ENCODE measurements at places on chromosomes 7 and 10.

- DNase-seq: no peak
Measured at GRCh38 chr7:110386913-110387312, 704.0 kb upstream of the LRRN3 start.

GRCh38 chr7:128954150-128954549, 16.4 kb downstream of the IRF5 start:
- no peak for DNase-seq

DNA sequence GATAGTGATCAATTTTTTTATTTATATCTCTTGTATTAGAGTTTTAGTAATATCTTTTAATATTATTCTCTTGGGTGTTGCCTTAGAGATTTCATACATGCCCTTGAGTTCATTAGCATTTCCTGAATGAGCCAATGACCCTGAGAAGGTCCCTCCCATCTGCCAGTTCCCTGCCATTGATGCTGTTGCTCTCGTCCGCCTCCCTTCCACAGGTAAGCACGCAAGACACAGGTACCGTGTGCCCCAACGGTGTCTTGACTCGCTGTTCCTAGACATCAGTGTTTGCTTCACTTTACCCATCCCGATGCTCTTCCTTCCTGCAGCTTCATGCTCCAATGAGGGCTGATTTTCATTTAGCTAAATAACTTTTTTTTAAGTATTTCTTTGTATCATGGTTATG, 19.7 kb upstream of the PWWP2B start:
- no peak for DNase-seq

GRCh38 chr10:60661637-60662036, 116.6 kb upstream of the CDK1 start:
- DNase-seq: no peak

- no peak for DNase-seq
Measured at GRCh38 chr7:15764851-15765382, 78.4 kb upstream of the MEOX2 start.

- no peak for DNase-seq
Measured at GRCh38 chr10:71714592-71714991, 5.0 kb downstream of the C10orf105 start.

- DNase-seq: peak; percentile 67
Measured at GRCh38 chr7:94350734-94351133, 44.0 kb upstream of the COL1A2 start.

- no peak for DNase-seq
Measured at GRCh38 chr7:1912593-1913465, 242.8 kb downstream of the ELFN1 start.

- DNase-seq: no peak
Measured at GRCh38 chr7:127798023-127798422, 146.0 kb downstream of the SND1 start.

DNA sequence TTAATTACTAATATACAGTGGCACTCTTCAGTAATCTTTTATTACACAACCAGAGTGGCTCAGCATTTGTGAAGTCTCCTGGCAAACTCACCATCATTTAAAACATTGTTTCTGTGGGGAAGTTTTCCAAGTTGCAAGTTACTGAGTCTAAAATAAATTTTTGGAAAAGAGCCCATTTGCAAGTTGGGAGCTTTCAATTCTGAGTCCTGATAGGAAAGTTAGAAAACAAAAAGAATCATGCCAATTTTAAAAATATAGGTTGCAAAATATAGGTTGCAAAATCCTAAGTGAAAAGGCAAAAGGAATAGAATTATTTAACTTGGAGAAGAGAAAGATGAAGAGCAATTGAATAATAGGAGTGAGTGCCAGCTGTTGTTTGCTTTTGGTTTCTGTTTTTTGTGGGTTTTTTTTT, 378.8 kb upstream of the C7orf33 start:
- no peak for DNase-seq

DNA sequence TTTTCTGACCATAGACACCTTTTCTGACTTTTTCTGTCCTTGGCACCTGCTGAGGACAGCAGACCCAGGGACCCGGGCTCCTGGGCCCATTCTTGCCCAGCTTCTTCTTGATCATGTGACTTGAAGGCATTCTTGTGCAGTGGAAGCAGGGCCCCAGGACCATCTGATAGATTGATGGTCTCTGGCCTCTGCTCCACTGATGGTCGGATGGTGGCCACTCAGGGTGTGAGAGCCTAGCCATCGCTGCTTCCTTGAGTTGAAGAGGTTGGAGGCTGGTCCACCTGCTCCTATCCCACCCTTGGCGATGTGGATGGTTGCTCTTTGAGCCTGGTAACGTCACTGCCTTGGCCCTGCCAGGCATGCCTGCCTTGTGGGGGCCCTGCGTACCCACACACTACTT, 37.8 kb upstream of the ZNF716 start:
- DNase-seq: no peak

DNA sequence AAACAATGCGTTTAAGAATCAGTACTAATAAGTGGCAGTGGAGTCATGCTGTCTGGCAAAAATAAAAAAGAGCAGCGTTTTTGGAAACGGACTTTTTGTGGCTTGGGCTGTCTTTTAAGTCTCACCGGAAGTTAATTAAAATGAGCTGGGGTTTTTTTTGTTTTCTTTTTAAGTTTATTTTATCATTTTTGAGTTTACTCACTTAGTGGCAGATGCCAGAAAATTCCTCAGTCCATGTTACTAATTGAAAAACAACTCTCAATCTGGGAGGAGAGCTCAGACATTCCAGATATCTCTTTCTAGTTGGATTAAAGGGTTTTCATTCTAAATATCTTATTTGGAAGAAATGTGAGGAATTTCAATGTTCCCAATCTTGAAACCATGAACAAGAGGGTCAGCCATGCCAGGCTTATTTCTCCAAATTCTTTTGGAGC, 133.8 kb upstream of the AGR3 start:
- no peak for DNase-seq

DNA sequence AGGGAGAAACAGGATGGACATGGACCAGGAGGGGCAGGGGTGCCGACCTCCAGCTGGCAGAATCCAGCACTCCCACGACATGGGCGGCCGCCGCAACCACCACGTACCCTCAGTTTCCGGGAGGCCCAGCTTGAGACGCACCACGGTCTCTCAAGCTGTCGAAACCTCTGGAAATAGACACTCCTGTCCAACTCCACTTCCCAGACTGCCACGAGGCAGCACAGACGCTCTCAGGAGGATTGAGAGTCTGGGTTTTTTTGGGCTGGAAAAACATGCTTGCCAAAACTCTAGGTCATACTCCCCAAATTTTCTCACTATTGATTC, 37.9 kb upstream of the PDGFA start:
- DNase-seq: no peak

- DNase-seq: no peak
Measured at GRCh38 chr10:49189422-49189821, 1.2 kb upstream of the TMEM273 start.

GRCh38 chr10:112677689-112678088, 230.7 kb downstream of the VTI1A start:
- DNase-seq: no peak

DNA sequence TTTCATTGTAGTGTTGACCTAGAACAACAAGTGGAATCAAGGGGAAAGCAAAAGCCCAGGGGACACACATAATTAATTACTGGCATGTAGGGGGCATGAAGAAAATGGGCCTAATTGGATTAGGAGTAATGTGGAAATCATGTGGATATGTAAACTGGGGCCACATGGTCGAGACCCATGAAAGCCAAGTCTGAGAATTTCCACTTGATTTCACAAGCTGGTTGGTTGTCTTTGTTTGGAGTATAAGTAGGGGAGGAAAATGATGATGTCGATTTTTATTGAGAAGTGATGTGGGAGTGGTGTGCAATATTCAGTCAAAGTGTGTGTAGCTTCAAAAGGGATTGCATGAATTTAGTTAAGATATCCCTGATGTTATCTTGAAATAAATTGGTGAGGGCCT, 131.8 kb downstream of the LRRC4 start:
- DNase-seq: no peak

DNA sequence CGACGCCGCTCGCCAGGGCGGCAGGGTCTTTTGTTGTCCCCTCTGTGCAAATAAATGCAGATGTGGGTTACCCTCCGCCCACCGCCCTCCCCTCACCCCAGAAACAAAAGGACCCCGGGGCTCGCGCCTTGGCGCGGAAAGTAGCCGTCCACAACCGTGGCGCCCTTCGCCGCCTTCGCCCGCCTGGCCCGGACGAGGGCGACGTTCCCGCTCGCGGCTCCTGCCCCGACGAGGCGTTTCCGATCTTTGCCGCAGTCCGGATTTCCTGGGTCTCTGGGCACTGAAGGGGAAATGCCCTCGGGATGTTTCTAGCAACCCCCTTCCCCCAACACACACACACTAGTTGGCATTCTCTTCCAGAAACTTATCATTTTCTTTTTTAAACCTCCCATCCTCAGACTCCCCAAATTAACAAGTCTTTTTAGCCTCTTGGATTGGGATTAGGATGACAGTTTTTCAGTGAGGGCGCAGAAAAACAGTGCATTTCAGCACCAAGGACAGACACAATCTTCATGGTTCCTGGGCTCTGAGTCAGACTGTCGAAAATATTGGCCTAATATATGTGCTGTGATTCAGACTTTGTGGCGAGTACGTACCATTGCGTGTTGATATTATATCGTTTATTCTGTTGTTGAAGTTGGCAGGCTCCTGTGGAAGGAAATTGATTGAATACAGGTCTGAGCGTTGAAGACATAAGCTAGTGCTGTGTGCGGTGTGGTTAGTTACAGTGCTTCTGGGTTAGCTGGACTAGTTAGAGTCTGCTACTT, 771 bp downstream of the PHYHIPL start:
- DNase-seq: peak; percentile 49

DNA sequence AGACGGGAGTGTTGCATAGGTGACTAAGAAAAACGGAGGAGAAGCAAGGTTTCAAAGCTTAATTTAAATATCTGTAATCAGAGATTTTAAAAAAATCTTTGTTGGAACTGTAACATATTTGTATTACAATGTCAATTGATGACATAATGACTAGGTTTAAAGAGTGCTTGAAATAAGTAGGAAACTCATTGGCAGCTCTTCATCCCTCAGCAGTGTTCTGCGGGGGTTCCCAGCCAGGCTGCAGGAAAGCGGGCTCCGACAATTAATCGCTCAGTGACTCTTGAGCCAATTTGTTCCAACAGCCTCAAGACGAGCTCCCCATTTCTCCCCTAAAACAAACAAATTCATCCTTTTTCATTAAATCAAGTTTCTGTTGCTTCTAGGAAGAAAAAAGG, 22.6 kb downstream of the CPXM2 start:
- no peak for DNase-seq

DNA sequence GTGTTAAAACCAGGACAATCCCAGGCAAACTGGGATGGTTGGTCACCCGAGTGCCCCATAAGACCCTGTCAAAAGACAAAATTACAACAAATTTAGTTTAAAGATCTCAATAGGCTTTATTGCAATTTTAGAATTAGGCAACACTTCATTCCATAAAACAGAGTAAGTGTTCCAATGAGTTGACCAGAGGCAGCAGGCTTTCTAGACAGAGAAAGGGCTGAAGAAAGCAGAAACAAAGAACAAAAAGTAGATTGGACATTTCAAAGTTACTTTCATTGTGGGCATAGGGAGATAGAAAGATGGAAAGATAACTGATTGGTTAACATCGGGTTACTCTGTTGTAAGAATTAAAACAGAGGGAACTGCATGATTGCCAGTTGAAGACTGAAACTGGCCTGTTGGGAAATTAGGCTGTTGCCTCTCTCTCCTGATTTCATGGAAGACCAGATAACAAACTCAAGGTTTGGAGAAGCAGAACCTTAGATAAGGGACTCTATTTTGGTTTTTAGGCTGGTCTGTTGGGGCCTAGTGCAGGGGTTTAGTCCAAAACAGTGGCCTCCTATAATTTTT, 36.3 kb downstream of the ENTPD1 start:
- DNase-seq: no peak

- DNase-seq: no peak
Measured at GRCh38 chr7:104956753-104957450, 57.1 kb upstream of the KMT2E start.

- no peak for DNase-seq
Measured at GRCh38 chr10:29039677-29040189, 249.1 kb upstream of the LYZL1 start.

DNA sequence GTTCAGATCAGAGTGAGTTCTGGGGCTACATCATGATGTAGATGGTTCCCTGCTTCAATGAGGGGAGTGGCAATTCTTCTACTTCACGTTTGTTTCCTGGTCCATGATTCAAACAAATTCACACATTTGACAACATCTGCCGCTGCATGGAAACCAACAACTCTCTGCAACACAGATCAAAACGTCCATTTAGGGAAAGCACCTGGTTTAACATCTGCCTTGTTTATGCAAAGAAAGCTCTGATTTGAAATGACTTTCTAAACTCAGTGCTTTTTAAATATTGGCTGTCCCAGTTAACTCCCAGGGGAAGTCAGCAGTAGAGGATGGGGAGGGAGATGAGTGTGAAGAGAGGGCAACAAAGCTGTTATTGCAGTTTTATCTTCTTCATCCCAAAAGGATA, 93.8 kb downstream of the GAD2 start:
- no peak for DNase-seq

DNA sequence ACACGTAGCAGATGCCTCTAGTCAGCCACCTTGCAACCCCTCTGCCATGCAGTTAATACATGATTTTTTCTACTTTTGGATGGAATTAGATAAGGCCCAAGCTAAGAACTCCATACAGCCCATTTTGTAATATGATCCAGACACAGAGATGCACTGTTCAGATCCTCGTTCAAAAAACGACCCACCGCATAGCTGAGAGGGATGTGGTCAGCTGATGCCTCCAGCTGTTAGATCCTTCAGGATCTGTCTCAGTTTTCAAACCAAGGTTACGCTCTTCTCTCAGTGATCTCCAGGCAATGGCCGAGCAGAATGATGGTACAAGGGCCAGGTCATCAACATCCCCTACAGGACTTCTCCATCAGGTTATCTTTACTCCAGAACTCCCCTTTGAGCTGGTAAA, 881.7 kb upstream of the C7orf33 start:
- DNase-seq: no peak

GRCh38 chr10:31318854-31319601, at the start of gene ZEB1:
Gene ZEB1 (plus strand): TSS chr10:31319216. CDS start chr10:31319235, 19 bp downstream.
- peak; percentile 93 for DNase-seq

DNA sequence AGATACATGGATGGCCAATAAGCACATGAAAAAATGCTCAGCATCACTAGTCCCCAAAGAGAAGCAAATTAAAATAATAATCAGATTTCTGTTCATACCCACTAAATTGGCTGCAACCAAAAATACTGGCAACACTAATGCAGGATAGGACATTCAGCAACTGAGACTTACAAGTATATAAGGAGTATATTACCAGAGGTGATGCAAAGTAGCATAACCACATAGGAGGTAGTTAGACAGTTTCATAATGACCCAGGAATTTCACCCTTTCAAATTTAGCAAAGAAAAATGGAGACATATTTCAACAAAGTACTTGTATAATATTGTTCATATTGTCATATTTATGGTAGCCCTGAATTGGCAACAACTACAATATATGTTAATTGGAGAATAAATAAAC, 727.8 kb downstream of the GRID1 start:
- no peak for DNase-seq

GRCh38 chr7:98619450-98620321, 2.6 kb downstream of the NPTX2 start:
- DNase-seq: no peak

- DNase-seq: no peak
Measured at GRCh38 chr10:71015674-71016073, 127.3 kb upstream of the PCBD1 start.

GRCh38 chr7:83469076-83469475, 179.9 kb downstream of the SEMA3E start:
- DNase-seq: no peak

GRCh38 chr7:70582927-70583895, 548.7 kb upstream of the GALNT17 start:
- no peak for DNase-seq

All from NCI-H345 (cell line).